CD14-positive monocyte (primary cell): ENCODE measurements at places on chromosomes 1 and 21.

DNA sequence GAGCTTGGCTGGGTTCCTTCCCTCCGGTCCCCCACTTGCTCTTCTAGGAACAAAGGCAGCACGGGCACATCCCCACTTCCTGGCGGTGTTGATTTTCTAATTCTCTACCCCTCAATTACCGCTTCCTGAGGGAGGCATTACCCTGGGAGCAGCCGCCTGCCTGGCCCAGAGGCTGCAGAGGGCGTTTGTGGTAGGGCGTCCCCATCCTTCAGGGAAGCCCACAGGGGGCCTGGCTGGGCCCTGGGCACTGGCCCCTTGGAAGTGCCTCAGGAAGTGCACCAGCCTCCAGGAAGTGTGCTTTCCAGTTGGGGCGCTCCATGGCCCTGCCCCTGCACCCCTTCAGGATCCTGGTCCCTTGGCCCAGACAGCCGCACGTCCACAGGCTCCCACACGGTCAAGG is 42.1 kb upstream of the CASZ1 start:
- no peak for DNase-seq

DNA sequence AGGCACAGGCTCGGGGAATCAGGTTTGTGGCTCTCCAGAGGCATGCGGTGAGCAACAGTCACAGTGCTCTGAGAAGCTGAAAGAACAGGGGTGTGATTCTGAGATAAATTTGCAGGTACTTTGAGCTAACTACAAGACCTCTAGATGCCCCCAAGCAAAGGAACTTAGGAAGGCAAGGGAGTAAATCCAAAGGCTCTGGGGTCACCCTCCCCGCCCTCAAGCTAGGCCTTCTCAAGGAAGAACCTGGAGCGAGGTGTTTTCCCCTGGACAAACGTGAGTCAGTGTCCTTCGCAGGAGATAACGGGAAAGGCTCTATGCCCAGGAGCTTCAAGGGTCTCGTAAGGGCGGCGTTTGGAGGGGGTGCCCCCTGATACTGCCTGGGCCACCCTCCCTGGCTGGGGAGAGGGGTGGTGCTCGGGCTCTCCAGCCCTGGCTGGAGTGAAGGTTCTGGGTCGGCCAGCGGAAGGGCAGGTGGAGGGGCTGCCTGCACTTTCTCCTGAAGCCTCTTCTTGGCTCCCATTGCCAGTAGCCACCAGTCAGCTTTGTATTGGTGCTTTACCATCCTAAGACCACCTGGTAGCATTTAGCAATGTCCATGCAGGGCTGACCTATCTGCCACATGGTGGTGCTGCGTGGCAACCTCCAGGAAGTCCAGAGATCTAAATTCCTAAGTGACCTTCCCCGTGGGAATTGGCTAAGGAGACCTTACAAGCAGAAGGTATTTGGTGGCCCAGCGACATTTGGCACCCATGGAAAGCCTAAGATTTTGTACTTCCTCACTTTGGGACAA is 44.0 kb downstream of the GPR161 start:
- DNase-seq = no peak

DNA sequence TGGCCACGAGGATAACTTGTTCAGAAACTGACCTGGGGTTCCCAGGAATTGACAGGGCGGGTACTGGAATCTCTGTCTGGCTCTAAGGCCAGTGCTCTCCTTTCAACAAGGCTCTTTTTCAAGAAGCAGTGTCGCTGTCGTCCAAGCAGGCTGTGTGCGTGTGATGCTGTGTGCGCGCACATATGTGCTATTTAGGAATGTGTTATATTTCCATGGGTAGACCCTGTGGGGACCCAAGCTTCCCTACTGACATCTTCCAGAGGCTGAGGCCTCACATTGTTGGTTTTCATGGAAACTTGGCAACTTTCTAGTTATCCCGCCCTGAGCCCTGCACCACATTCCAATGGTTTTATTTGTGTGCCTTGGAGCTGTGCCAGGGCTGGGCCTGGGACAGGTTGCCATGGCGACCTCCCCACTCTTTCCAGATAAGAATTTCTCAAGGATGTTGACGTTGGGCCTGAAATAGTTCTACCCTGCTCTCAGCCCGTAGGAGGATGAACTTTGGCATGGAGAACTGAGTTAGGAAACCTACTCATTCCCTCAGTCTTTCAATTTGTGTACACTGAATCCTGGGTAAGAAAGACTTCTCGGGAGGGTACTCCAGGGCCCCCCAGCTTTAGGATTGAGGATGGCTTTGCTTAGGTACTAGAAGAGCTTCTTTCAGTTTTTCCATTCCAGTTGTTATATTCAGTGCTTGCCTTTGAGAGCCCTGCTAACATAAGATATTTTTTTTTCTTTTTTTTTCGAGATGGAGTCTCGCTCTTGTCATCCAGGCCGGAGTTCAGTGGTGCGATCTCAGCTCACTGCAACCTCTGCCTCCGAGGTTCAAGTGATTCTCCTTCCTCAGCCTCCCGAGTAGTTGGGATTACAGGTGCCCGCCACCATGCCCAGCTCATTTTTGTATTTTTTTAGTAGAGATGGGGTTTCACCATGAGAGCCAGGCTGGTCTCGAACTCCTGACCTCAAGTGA is 38.8 kb upstream of the SRSF10 start:
- DNase-seq = no peak

- DNase-seq = no peak
Measured at GRCh38 chr1:234985516-234986294, 142.9 kb downstream of the TOMM20 start.

- DNase-seq = peak; percentile 69
Measured at GRCh38 chr1:1630191-1630964, 1.6 kb upstream of the MMP23B start.

DNA sequence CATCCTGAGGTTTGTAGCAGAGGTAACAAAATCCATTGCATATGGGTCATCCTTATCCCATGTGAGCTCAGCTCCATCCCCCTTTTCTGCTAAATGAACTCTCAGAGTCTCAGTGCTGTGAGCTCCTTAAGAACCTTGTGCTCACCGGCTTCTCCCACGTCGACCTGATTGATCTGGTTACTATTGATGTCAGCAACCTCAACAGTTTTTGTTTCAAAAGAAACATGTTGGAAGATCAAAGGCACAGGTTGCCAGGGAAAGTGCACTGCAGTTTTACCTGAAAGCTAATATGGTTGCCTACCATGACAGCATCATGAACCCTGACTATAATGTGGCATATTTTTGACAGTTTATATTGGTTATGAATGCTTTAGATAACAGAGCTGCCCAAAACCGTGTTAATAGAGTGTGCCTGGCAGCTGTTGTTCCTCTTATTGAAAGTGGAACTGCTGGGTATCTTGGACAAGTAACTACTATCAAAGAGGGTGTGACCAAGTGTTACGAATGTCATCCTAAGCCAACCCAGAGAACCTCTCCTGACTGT is 131.4 kb downstream of the HS2ST1 start:
- no peak for DNase-seq

DNA sequence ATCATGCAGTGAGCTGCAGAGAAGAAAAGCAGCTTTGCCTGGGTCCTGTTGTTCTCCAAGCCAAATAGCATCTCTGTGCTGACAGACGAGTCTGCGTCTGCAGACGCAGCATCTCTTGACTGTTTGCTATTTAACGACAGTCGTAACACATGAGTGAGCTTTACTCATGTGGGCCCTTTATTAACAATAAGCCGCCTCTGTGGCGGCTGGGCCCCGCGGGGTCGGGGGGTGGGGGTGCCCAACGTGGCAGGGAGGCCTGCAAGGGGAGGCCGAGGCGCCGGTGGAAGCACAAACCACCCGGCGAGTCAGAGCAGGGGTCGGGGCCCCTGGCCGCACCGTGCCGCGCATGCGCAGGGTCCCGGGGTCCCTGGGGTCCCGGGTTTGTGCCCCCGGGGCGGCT is 435.1 kb downstream of the KIF26B start:
- DNase-seq = no peak

DNA sequence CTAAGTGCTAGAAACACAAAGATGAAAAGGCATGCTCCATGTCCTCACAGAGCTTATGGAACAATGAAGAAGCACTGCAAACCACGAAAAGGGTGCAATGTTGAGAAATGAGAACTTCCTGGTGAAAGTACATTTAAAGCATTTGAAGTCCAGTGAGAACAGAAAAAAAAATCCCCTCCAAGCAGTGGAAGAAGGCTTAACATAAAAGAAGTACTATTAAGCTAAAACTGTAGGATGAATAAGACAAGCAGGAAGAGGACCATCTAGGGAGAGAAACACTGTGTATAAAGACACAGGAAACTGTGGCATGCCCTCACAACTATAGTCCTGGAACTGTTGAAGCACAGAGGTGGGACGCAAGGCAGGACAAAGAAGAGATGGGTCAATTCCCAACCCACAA is 10.0 kb downstream of the TP53BP2 start:
- DNase-seq = peak; percentile 75

DNA sequence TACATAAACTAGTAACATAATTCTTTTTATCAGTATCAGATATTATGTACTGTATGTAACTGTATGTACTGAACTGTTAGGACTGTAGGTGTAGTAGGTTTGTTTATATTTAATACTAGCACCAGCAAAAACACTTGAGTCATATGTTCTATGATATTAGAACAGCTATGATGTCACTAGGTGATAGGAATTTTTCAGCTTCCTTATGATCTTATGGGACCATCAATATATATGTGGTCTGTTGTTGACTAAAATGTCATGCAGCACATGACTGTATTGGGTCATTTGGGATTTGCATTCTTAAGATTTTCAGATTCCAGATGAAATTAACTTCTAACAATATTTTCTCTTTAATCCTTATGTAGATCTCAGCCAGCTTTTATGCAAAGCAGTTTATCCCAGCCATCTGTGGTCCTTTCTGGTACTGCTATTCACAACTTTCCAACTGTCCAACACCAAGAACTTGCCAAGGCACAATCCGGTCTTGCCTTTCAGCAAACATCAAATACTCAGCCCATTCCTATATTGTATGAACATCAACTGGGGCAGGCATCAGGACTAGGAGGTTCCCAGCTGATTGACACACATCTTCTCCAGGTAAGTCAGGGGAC is 38.3 kb upstream of the MYOCOS start:
- DNase-seq = no peak

DNA sequence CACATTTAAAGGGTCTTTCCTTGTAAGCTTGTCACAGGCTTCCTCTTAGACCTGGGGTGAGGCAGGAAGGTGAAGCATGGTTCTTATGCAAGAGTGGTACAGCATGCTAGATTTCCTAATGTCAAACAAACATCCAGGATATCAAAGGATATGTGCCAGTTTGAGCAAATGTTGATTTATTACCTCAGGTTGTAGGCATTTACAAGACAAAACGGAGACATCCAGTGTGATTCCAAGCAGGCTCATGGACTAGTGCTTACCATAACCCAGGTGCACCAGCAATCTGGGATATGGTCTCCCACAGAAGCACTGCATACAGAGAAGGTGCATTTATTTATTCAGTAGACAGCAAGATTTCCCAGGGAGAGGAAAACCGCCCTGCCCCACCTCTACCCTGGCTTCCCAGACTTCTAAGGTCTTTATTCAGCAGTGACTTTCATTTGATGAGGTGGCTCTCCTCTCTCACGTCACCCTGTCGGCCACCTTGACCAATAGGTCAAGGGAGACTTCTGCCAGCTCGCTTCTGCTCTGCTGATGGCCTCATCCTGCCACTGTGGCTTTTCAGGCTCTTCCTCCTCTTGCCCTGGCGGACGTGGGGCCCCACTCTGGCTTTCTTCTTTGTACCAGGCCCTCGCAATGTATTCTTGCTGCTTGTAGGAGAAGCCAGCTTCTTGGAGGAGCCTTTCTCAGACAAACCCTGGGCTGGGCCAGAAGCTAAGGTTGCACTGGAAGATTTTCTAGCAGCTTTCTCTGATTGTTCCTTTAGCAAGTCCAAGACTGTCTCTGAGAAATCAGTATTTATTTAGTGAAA is 25.6 kb downstream of the HHIPL2 start:
- DNase-seq = no peak

DNA sequence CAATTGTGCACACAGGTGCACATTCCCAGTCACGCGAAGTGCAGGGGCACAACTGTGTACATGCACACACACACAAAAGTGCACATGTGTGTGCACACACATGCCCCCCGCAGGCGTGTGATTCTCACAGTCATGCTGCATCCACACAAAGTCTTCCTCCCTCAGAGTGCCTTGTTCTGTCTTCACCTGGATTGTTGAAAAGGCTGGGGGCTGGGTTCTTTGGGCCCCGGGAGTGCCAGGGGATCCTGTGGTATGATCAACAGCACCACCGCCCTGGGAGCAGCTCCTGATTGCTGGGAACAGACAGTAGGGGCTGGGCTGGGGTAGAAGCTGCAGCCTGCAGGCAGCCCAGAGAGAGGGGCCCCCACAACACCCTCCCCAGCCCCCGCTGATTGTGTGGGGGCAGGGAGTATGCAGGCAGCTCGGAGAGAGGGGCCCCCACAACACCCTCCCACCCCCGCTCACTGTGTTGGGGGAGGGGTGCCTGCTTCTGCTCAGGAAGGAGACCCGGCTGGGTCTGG is 3.4 kb downstream of the COL18A1 start:
- no peak for DNase-seq

DNA sequence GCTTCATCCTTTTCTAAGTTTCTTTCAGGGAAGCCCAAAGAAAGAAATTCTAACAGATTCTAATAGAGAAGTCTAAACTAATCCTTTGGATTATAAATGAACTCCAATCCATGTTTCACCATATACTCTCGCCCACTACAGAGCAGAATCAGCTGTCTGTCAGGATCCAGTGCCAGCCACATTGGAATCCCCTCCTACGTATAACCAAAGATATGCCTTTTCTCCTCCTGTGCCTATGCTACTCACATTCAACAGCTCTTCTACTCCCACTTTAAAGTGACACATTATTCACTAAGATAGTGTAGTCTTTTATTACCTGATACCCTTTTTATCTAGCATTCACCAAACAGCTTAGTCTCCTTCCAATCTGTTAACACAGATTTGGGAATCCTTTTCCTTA is 3.1 kb downstream of the ETV3 start:
- DNase-seq = no peak

GRCh38 chr1:104946558-104947210 is 1197.0 kb downstream of the AMY1C start:
- DNase-seq = no peak

- no peak for DNase-seq
Measured at GRCh38 chr1:221180704-221181368, 301.6 kb downstream of the HLX start.

DNA sequence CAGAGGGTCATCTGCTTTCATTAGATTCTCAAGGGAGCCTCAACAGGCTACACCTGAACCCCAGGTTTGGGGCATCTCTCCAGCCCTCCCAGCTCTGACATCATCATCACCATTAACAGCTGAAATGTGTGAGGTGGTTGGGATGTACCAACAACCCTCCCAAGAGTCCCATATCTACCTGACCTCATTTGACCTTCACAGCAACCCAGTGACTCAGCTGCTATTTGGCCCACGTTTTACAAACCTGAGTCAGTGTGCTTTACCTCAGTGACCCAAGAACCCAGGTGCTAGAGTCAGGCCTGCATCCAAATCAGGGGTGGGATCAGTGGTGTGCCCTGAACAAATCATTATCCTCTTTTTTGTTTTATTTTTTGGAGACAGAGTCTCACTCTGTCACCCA is 53.3 kb upstream of the TINAGL1 start:
- peak; percentile 50 for DNase-seq

GRCh38 chr1:241997401-241997998 is 1.4 kb downstream of the MAP1LC3C start:
- DNase-seq = no peak

DNA sequence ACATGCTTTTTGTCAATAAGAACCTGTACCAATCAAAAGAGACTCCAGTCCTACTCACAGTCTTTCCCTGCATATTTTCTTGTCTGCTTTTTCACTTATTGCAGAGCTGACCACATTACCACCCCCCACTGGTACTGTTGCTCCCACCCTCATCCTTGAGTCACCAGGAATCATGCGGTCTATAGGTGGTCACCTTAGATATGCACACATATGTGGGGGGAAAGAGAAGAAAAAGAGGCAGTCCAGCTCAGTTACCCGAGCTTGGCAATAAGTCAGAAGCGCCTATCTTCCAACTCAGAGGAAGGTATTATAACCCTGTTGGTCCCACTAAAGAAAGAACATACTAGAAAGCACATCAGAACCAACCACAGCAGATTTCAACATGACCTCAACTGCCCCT is 119.2 kb downstream of the SMYD2 start:
- DNase-seq = no peak
